Thoracic aorta (tissue), 2 donors: ENCODE measurements at places on chromosomes 6 and 20.

GRCh38 chr6:2971420-2972218 lies at the start of gene SERPINB6:
SERPINB6 (minus strand) TSS chr6:2971567; CDS start chr6:2959332, 12,235 bp downstream.
- H3K36me3 ChIP-seq = no peaks in the 10 kb centered on the region
- H3K27me3 ChIP-seq = no peaks in the 10 kb centered on the region
- peak within 1 kb of the TSS; percentile 98 for H3K27ac ChIP-seq
- peaks cover 25% of the 10 kb centered on the region for H3K4me1 ChIP-seq

DNA sequence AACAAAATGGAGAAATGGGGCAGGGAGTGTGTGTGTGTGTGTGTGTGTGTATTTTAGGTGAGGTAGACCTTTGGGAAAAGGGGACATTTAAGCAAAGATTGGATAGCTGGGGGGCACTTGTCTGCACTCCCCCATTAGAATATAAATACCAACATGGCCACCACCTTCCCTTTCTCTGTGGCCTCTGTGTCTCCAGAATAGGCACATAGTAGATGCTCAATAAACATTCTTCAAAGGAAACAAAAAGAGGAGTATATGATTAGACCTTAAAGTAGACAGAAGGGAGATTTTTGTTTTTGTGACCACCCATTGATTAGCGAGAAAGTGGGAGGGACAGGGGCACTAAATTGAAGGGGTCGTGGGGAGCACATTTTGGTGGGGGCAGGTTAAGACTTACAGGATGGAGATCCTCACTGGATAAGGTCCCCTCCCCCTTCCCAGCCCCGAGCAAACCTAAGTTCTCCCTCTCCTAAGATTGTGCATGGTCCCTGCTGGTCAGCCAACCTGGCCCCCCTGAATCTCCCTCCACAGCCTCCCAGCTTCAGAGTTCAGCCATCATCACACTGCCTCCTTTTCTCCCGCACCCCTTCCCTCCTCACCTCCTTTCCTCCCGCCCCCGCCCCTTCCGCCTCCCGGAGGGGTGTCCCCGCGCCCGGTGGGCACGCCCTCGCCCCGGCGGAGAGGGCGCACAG lies 514 bp upstream of the TSHZ2 start:
- H3K36me3 ChIP-seq = no peaks in the 10 kb centered on the region
- no peaks in the 10 kb centered on the region for H3K4me1 ChIP-seq
- no peak for DNase-seq
- H3K4me3 ChIP-seq = peak overlapping the region; percentile 55
- H3K27ac ChIP-seq = no peak overlapping the region

DNA sequence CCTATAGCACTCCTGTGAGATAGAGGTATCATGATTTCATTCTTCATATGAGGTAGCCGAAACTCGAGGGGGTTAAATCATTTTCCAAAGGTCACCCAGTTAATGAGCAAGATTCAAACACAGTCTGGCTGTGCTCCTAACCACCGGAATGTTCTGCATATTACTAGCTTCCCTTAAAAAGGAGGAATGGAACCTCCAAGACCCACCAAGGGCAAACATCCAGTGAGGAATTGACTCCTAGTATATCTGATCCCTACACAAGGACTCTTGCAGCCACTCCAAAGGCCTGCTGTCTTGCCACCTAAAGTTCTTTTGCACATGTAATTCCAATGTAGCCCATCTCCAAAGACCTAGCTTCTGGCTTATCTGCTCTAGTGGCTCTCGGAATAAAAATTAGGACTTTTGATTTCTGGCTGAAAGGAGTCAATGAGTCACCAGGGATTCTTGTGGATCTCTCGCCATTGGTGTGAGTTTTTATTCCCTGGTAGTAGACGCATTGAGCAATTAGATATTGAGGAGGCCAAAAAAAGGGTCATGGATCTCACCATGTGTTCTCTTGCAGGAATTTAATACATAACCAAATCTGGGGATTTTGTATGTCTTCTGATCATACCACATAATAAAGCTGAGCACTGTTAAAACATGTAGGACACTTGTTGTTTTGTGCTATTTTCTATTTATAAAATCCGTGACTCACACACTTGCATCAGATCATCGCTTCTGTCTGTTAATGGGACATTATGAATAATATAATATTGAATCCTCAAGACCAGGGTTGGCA lies 9.1 kb downstream of the BCAS1 start:
- no peaks in the 10 kb centered on the region for H3K36me3 ChIP-seq
- H3K4me1 ChIP-seq = no peaks in the 10 kb centered on the region
- DNase-seq = no peak
- H3K27me3 ChIP-seq = no peaks in the 10 kb centered on the region
- no peak overlapping the region for H3K27ac ChIP-seq

GRCh38 chr6:146472918-146473317 lies 70.7 kb upstream of the RAB32 start:
- H3K27me3 ChIP-seq = no peaks in the 10 kb centered on the region
- H3K27ac ChIP-seq = no peak overlapping the region
- no peak for DNase-seq
- H3K4me1 ChIP-seq = no peaks in the 10 kb centered on the region

DNA sequence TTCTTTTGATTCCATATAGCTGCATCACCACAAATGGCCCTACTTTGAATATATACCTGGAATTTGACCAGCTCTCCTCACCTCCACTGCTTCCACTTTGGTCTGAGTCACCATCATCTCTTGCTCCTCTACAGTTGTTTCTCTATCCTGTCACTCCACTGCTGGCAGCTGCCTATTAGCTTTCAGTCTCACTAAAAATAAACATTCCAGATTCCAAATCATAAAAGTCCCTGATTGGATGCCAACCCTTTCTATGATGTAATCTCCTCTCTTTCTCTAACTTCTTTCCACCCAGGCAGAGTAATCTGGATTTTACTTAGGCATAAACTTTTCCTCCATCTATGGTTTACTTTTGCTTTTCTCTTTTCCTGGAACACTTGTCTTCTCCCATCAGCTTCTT lies 49.1 kb downstream of the RFPL4B start:
- DNase-seq = no peak
- no peak overlapping the region for H3K4me3 ChIP-seq
- no peaks in the 10 kb centered on the region for H3K36me3 ChIP-seq
- no peaks in the 10 kb centered on the region for H3K27me3 ChIP-seq
- no peaks in the 10 kb centered on the region for H3K4me1 ChIP-seq

GRCh38 chr6:160927416-160927815 lies 64.2 kb upstream of the MAP3K4 start:
- no peaks in the 10 kb centered on the region for H3K27me3 ChIP-seq
- DNase-seq = no peak
- H3K4me3 ChIP-seq = no peak overlapping the region

DNA sequence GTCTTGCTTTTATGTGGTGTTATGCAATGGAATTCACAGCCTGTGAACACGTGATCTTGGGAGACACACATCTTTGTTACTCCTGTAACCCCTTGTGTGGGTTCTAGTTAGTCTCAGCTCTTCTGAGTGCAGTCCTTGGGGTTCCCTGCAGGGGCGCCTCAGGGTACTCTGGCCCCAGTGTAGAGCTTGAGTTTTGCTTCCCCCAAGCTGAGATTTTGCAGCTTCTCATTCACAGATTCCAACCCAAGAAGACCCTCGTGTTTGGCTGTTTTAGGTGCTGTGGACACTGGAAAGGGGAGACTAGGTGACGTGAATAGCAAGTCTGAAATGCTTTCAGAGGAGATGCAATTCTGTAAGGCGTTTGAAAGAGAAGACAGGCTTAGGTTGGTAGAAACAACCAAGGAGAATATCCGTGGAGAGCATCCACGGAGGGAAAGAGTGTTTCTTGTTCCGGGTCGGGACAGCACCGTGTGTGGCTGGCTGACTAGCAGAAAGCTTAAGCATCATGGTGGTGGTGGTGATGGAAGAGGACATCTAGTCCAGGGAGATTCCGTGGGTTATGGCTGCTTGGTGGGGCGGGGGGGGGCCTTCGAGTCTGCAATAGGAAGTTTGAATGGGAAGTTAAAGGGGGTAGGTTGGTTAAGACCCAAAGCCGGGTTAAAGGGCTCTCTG lies 30.1 kb downstream of the DUSP22 start:
- DNase-seq = no peak
- H3K4me3 ChIP-seq = no peak overlapping the region
- H3K27me3 ChIP-seq = no peaks in the 10 kb centered on the region
- no peaks in the 10 kb centered on the region for H3K36me3 ChIP-seq
- H3K4me1 ChIP-seq = peaks cover 4% of the 10 kb centered on the region

- no peaks in the 10 kb centered on the region for H3K36me3 ChIP-seq
- H3K4me3 ChIP-seq = no peak overlapping the region
- H3K27ac ChIP-seq = no peak overlapping the region
These were observed 33.3 kb downstream of the CST9L start for GRCh38 chr20:23534801-23535593.

DNA sequence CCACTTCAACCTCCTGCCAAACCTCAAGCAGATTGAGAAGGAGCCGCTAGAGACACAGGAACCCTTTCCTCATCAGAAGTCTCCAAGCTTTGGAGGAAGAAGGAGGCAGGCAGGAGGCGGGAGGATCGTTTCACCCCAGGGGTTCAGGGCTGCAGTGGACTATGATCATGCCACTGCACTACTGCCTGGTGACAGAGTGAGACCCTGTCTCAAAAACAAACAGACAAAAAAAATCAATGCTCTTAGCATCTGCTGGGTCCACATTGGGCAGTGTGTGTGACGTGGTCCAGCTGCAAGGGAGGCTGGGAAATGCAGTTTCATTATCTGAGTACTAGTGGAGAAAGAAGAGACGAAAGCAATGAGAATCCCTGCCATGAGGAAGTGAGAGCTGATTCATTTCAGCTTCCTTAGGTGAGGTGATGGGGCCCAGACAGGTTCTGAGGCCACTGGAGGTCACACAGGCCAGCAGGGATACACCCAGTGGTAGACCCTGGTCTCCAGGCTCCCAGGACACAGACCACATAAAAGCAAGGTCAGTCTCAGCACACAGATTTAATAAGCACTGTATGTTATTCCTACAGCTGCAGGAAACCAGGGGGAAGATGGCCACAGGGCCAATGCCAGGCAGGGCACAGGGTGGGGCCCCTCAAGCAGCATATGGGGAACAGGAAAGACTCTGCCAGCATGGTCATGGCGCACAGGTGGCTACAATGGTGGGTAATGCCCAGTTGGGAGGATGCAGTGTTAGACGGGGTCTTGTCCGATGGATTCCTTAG lies 4.3 kb downstream of the GFRA4 start:
- peaks cover 9% of the 10 kb centered on the region for H3K4me1 ChIP-seq
- no peaks in the 10 kb centered on the region for H3K36me3 ChIP-seq
- H3K27ac ChIP-seq = no peak overlapping the region
- H3K4me3 ChIP-seq = no peak overlapping the region
- no peak for DNase-seq

DNA sequence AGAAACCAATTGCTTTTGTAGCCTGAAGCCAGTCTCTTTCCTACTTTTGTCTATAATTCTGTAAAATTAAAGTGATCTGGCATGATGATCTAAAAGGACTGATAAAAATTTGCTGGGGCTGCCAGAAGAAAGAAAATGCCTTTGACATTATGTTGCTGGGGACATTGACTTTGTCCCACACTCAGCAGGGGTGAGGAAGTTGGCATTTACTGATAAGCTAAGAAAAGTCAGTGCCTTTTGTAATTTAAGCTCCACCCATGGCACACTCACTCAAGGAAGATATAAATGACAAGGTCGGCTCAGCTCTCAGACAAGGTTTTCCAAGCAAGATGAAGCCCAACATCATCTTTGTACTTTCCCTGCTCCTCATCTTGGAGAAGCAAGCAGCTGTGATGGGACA lies at the start of gene SEMG1:
Gene SEMG1 (plus strand): TSS at position 309 of the 400 bp plus-strand sequence. CDS start 21 bp downstream, at position 330.
- no peak within 1 kb of the TSS for H3K4me3 ChIP-seq
- no peaks in the 10 kb centered on the region for H3K4me1 ChIP-seq
- DNase-seq = no peak
- H3K36me3 ChIP-seq = no peaks in the 10 kb centered on the region
- peaks cover 4% of the 10 kb centered on the region for H3K27me3 ChIP-seq

- no peaks in the 10 kb centered on the region for H3K36me3 ChIP-seq
- H3K27me3 ChIP-seq = no peaks in the 10 kb centered on the region
- no peak overlapping the region for H3K27ac ChIP-seq
- H3K4me1 ChIP-seq = no peaks in the 10 kb centered on the region
- no peak overlapping the region for H3K4me3 ChIP-seq
These were observed 12.5 kb downstream of the FAM184A start for GRCh38 chr6:119065955-119066354.

- no peaks in the 10 kb centered on the region for H3K36me3 ChIP-seq
- no peak for DNase-seq
- no peaks in the 10 kb centered on the region for H3K27me3 ChIP-seq
- H3K27ac ChIP-seq = no peak overlapping the region
- H3K4me1 ChIP-seq = no peaks in the 10 kb centered on the region
These were observed 106.4 kb upstream of the KCNG1 start for GRCh38 chr20:51129147-51129776.

- no peak overlapping the region for H3K27ac ChIP-seq
- no peak for DNase-seq
- no peaks in the 10 kb centered on the region for H3K36me3 ChIP-seq
- H3K27me3 ChIP-seq = no peaks in the 10 kb centered on the region
- H3K4me3 ChIP-seq = no peak overlapping the region
These were observed 35.1 kb downstream of the SNAP25 start for GRCh38 chr20:10253780-10254179.

DNA sequence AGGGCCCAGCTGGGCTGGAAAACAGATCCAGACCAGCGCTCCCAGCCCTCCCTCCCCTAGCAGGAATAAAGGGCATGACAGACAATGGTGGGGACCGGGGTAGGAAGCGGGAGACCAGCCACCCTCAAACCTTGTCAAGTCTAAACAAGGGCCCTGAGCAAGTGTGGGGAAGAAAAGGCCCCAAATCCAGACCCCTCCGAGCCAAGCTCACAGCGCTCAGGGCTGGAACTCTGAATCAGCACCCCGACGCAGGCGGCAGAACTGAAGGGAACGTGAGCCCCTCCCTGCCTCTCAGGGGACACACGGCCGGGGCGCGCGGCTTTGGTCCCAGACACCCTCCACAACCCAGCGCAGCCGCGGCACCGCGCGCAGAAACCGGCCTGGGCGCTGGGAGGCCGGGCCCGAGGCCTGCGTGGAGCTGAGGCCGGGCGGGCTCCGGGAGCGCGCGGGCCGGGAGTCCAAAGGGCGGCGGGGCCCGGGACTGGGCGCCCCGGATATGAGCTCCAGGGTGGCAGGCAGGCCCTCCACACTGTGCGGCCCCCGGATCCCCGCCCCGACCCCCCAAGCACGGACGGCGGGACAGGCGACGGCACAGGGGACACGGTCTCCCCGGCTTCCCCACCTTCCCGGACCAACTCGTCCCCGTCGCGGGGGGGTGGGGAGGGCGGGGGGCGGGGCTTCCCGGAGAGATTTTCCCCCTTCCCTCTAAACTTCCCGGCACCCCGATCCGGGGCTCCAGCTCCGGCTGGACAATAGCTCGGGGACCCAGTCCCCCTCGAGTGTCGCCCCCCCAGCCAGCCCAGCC lies 641 bp downstream of the TEAD3 start:
- peak overlapping the region; percentile 98 for H3K27ac ChIP-seq
- peak overlapping the region; percentile 95 for H3K4me3 ChIP-seq
- no peaks in the 10 kb centered on the region for H3K27me3 ChIP-seq
- DNase-seq = no peak
- no peaks in the 10 kb centered on the region for H3K36me3 ChIP-seq
- peaks cover 55% of the 10 kb centered on the region for H3K4me1 ChIP-seq

- H3K4me3 ChIP-seq = no peak overlapping the region
- DNase-seq = no peak
- no peaks in the 10 kb centered on the region for H3K27me3 ChIP-seq
- H3K4me1 ChIP-seq = no peaks in the 10 kb centered on the region
- no peak overlapping the region for H3K27ac ChIP-seq
These were observed 9.3 kb downstream of the HLA-DOA start for GRCh38 chr6:33000055-33000454.

GRCh38 chr6:28152531-28152930 lies 10.8 kb downstream of the ZKSCAN8 start:
- no peak overlapping the region for H3K4me3 ChIP-seq
- peaks cover 53% of the 10 kb centered on the region for H3K36me3 ChIP-seq
- H3K27ac ChIP-seq = no peak overlapping the region
- no peak for DNase-seq
